Myometrial cell (primary cell): ENCODE measurements at places on chromosomes 7 and 10. TPM values are rescaled to one million over a fixed set of nuclear protein-coding genes. Genes with fewer than 3 reads are reported as not detected.

Gene FRMPD2
- not detected in 2 replicates for total RNA-seq

Gene CALD1
- total RNA-seq, result 253 and 265 TPM in 2 replicates

Gene PRF1
- not detected in 2 replicates for total RNA-seq

Gene PWWP2B
- 4.4 and 6.9 TPM in 2 replicates for total RNA-seq

Gene SLC13A1
- total RNA-seq, result not detected in 2 replicates
